ENCODE measurements at places on chromosomes 2 and 18. TPM values are rescaled to one million over a fixed set of nuclear protein-coding genes. Genes with fewer than 3 reads are reported as not detected.

BOLL gene
- 2.8 TPM for total RNA-seq

ACMSD gene
- not detected for total RNA-seq

PCARE gene
- 3.3 TPM for total RNA-seq

DNA sequence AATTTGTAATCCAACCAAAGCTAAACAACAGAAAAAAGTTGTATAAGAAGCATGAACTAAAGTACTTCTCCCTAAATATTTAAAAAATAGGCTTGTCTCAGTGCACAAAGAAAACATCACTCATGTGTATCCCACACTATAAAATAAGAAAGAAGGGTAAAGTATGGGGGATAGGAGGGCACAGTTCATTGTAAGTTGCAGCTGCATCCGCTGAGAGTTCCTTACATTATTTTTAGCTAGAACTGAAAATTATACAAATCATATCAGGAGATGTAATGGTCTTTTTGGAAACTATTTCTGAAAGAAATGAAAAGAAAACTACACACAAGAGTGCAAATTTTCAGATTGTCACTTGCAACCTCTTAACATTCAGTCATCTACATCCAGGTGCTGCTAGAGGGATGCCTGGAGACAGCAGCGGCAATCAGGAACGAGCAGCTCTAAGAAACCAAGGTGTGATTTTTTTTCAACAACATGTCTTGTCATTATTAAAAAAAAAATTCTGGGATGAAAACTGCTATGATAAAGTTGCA lies 273.6 kb downstream of the ASXL3 start:
- no peak for DNase-seq

DNA sequence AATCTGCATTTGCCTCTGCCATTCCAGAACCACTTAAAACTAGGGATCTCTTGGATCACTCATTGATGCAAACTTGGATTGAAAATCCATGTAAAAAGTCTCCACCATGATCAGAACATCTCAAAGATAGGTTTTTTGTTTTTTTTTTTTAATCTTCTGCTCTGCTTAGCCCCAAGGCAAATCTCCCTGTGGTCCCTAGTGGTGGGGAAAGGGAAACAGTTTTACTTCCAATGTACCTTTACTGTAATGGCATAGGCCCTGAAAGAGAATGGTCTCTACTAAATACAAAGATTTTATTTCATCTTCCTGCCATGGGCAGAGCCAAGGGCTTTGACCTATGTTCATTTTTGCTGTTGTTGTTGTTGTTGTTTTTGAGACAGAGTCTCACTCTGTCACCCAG lies 78.4 kb downstream of the KANSL1L start:
- no peak for DNase-seq

GRCh38 chr18:48031641-48032040 lies 101.2 kb upstream of the SMAD2 start:
- DNase-seq = no peak

GRCh38 chr2:221463241-221463896 lies 108.7 kb downstream of the EPHA4 start:
- no peak for DNase-seq

GRCh38 chr18:62187543-62188510 lies 772 bp downstream of the RELCH start:
- peak; percentile 41 for DNase-seq

GRCh38 chr2:126722546-126722945 lies 66.6 kb downstream of the GYPC start:
- DNase-seq = no peak

DNA sequence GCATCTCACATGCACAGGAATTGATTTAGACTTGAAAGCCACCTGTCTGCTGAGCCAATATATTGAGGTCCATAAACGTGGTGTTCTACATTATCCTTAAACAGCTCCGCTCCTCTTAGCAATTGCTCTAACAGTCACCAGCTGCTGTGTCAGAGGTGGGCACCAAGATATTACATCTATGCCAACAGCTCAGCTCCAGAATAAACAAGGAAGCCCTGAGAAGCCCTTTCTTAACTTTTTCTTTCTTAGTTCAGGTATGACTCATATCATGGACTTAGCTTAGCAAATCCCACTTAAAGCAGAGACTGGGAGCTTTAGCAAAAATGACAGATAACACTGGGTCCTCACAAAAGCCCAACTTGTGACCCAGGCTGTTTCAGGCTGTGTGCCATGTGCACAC lies 436.6 kb downstream of the IRS1 start:
- DNase-seq = no peak

DNA sequence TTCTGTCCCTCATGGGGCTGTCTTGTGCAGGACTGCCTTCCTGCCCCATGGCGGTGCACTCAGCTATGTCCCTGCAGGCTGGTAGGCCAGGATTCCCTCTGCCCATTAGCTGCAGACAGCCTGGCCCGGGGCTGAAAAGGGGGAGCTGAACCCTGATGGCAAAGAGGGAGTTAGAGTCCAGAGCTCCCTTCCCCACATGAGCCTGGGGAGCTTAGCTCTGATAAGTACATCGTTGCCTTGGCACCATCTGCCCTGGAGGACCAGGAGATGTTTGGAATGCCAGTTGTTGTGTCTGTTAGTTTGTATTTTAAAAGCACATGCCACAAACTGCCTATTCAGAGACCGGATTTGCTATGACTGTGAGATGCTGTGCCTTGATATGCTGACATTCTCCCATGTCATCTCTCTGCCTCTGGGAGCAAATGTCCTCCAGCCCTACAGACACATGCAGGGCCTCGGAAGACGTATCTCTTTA lies 65.1 kb upstream of the AFF3 start:
- no peak for DNase-seq
